NCI-H187 (cell line): ENCODE measurements at places on chromosomes 16 and 17.

DNA sequence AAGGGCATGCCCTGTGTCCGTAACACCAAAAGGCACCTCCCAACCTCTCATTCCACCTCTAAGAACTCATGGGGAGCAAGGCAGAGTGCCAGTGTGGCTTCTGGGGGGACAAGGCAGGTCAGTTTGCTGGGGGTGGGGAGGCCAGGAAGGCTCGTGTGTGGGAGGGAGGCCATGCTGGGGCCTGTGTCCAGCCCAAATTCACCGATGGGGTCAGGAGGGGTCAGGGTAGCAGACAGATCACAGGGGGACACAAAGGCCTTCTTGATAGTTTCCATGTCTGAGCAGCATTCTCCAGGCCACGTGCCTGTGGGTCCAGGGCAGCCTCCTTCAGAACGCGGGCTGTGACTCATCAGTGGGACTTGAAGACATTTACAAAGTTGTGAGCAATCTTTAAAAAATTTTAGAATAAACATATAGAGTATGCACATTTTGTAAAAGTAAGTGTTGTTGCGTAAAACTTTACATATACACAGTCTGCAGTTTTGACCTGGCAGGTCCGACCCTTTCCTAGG is 20.9 kb downstream of the SPACA3 start:
- DNase-seq, result no peak

GRCh38 chr16:49585143-49585832 is 211.7 kb downstream of the C16orf78 start:
- no peak for DNase-seq

DNA sequence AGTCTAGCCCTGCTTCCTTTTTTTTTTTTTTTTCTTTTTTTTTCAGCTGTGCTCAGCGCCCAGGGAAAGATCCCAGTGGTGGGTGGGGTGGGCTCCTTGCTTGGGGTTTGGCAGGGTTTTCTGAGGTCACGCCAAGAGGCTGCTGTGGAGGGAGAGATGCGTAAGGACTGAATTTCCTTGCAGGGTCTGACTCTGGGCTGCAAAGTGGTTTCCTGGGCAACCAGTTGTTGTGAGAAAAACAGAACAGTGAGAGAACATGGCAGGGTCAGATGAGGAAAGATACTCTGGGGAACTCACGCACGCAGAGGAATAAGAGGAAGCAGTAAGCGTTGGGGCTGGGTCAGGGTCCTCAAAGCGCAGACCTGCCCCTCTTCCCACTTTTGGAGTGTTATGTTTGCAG is 119.5 kb downstream of the IRF8 start:
- no peak for DNase-seq

- no peak for DNase-seq
Measured at GRCh38 chr16:11291091-11291703, 10.1 kb upstream of the PRM1 start.

- DNase-seq, result peak; percentile 28
Measured at GRCh38 chr16:66926961-66927436, 1.7 kb upstream of the RRAD start.

- DNase-seq, result no peak
Measured at GRCh38 chr16:30958175-30959079, 873 bp downstream of the SETD1A start.

DNA sequence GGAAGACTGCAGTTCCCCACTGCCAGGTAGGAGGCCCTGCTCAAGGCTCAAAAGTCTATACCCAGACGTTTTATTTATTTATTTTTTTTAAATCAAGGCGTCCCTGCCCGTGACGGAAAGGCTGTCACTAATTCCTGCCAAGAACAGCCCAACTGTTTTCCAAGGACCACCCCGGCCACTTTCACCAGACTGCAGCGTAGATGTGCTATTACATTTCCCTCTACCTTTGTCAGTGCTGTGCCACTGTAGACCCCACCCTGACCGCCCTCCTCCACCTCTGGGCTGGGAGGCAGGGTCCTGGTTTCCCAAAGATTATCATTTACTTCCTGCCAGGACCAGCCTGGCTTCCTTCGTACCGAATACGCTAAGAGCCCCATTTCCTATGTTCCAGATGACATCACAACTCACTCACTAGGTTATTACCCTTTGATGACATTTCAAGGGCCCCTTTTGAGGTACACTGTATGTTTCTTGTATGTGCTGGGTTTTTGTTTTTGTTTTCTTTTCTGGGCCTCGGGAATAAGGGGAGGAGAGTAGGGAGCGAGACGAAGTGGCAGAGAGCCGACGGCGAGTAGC is 6.3 kb upstream of the RNF227 start:
- no peak for DNase-seq

DNA sequence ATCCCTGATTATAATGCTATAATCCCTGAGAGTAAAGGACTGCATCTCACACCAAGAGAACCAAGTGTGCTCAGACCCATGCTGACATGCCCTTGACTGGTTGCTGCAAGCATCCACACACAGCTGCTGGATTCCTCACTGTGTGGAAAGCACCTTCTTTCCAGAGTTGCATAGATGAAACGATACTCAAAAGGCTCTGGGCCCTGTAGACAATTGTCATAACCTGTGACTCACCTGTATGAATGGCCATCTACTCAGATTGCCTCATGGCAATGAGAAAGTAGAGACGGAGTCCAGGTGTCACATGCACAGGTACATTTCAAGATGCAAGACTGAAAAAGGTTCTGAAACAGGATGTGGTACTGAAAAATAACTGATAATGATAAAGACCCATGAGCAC is 58.1 kb downstream of the MPHOSPH6 start:
- no peak for DNase-seq

GRCh38 chr16:87978127-87978526 is 26.9 kb downstream of the BANP start:
- DNase-seq, result no peak

- no peak for DNase-seq
Measured at GRCh38 chr17:80408872-80409271, 6.1 kb upstream of the ENDOV start.

- DNase-seq, result no peak
Measured at GRCh38 chr16:9297437-9298113, 206.1 kb downstream of the HAPSTR1 start.

- no peak for DNase-seq
Measured at GRCh38 chr16:81891736-81892364, 112.8 kb downstream of the PLCG2 start.

DNA sequence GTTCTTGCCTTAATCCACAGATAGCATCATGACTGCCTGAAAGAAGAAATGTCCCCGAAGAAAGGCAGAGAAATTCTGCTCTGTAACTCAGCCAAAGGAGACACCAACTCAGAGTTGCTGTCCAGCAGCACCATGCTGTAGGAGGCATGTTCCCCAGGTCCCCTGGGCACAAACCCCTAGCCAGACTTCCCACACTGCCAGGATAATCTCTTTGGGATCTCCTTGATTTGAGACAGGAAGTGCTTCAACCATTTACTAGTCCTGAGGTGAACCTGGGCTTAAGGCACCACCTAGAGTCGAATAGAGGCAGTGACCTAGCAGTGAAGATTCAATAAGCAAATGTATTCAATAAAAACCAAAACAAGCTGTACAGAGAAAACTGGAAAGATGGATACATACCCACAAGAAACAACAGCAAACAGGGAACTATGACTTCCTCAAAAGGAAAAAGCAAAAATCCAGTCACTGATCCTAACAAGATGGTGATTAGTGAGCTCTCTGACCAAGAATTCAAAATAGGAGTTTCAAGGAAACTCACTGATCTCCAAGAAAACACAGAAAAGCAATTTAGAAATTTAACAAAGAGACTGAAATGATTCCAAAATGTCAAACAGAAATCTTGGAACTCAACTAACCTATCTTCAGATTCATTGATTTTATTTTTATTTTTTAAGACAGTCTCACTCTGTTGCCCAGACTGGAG is 5.7 kb downstream of the OR4D2 start:
- DNase-seq, result no peak

- DNase-seq, result no peak
Measured at GRCh38 chr17:10556301-10557005, 7.0 kb upstream of the MYH2 start.

GRCh38 chr17:75774471-75774990 is 9.5 kb upstream of the GALK1 start:
- DNase-seq, result no peak

DNA sequence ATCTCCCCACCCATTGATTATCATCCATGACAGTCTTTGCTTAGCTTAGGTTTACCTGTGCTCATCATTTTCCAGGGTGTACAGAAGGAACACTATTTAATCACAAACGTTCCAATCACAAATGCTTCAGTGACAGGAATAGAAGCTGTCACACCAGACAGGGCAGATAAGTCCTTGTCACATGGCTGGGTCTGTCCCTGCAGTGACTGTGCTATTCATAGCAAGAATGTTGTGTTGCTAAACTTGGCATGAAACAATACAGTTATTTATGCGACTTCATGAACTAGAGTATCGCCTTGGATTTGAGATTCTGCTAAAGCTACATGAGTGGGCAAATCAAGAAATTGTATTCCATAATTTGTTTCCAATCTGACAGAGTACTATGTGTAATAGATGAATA is 108.4 kb downstream of the CDH13 start:
- no peak for DNase-seq

DNA sequence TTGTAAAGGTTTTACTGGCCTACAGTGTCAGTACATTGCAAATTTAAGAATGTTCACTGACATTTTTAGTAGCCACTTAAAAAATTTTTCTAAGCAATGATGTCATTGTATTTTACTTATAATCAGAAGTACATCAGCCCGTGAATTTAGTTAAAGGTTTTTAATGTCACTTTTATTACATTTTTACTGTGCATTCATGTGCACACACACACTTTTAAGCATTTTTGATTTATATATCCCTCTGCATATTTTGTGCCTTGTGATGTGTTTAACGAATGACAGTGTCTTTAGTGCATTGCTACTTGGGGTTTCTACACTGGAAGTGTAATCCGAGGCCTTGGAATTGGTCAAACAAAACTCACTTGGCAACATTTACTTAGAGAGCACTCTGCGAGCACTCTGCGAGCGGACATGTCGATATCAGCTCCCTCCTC is 190.4 kb downstream of the WWOX start:
- no peak for DNase-seq

- no peak for DNase-seq
Measured at GRCh38 chr16:65181071-65181561, 59.3 kb upstream of the CDH11 start.

- no peak for DNase-seq
Measured at GRCh38 chr16:67535201-67535600, 6.6 kb downstream of the RIPOR1 start.

DNA sequence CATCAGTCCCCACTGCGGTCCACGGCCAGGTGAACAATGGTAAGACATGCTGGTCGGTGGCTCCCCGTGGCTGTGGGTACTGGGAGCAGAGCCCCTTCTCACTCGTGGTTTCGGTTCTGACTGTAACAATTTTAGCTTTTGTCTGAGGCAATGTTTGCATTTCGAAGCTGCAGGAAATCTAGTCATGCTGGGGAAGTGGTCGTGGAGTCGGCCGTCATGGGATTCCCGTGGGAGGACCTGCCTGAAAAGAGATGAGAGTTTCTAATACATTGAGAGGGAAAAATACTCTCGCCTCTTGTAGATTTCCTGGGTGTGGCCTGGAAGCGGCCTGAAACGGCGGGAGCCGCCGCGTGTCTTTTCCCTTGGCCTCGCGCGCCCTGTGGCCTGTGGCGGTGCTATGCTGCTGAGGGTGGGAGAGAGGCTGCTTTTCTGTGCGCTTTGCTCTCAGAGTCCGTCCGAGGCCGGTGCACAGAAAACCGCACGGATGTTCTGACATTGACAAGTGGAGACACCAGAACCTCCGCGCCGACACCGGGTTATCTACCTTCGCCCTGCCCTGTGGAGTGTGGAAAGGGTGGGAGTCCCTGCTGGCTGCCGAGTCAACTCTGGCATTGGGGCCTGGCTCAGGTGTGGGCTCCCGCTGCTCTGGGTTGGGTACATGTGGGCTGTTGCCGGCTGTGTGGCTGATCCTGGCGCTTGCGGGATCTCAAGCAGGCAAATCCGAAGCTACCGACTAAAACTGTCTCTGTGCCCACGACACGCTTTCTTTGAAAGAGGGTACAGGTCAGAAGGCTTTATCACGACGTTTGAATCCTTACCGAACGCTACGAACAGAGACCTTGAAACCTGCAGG is 60.8 kb downstream of the WDR45B start:
- DNase-seq, result no peak

- DNase-seq, result no peak
Measured at GRCh38 chr17:27532269-27533263, 76.3 kb downstream of the KSR1 start.

GRCh38 chr17:48754500-48755261 is 26.1 kb upstream of the HOXB13 start:
- no peak for DNase-seq

- DNase-seq, result no peak
Measured at GRCh38 chr17:67574658-67575293, 143.0 kb upstream of the NOL11 start.

DNA sequence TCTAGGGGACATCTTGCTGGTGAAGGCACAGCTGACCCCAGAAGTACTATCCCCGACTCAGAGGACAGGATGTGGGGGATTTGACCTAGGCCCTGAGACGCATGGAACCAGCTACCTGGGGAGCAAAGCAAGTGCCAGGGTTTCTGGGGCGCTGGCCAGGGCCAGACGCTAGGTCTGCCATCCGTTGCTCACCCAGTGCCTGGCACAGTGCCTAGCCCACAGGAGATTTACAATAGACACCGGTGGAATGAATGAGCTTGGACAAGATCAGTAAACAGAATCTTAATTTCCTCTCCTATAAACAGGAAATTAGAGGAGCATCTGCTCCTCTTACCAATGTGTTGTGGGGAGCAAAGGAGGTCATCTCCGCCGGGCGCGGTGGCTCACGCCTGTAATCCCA is 5.0 kb downstream of the RPRML start:
- DNase-seq, result no peak

- no peak for DNase-seq
Measured at GRCh38 chr16:85602402-85603202, 10.5 kb upstream of the GSE1 start.

- DNase-seq, result no peak
Measured at GRCh38 chr16:56513972-56514371, 5.9 kb downstream of the BBS2 start.

GRCh38 chr16:81634380-81635062 is 144.6 kb upstream of the PLCG2 start:
- DNase-seq, result no peak

DNA sequence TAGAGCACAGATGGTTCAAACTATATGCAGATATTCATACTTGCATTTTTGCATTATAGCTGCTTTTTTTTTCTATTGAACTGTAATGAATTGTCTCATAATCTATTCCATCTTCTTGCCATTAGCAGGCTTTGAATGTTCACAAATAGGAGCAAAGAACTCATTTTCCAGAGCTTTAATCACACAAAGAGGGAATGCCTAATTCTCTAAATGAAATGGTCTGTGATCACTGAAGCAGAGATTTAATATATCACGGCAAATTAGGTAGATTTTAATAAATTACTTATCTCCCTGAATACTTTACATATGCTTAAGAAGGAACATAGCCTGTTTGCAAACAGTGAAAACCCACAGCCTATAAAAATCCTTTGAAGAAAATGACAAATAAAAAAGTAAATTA is 97.6 kb upstream of the AKTIP start:
- DNase-seq, result no peak

DNA sequence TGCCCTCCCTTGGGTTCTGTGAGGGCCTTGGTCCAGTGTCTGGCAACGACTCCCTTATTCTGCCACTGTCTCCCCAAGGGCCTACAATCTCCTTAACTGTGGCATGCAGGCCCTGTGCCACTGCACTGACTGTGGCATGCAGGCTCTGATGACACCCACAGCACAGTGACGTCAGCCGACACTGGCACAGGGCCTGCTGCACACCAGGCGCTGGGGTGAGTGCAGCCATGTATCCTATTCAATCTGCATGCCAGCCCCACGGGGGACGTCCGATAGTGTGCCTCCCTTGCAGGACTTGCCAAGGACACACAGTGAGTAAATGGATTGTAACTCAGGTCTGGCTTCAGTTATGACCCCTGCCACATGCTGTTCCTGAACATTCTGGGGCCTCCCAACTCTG is 39.8 kb upstream of the RASD1 start:
- DNase-seq, result no peak
